T-helper 2 cell treated with Interferon-gamma antibody and Interleukin-4, amounts not matched to agents 5 μg/mL and 100 μg/mL, for 36 hours (primary cell): ENCODE measurements at places on chromosomes 2 and 18.
A peak's percentile ranks its signal among the peaks of the same experiment; 100 is the strongest.

DNA sequence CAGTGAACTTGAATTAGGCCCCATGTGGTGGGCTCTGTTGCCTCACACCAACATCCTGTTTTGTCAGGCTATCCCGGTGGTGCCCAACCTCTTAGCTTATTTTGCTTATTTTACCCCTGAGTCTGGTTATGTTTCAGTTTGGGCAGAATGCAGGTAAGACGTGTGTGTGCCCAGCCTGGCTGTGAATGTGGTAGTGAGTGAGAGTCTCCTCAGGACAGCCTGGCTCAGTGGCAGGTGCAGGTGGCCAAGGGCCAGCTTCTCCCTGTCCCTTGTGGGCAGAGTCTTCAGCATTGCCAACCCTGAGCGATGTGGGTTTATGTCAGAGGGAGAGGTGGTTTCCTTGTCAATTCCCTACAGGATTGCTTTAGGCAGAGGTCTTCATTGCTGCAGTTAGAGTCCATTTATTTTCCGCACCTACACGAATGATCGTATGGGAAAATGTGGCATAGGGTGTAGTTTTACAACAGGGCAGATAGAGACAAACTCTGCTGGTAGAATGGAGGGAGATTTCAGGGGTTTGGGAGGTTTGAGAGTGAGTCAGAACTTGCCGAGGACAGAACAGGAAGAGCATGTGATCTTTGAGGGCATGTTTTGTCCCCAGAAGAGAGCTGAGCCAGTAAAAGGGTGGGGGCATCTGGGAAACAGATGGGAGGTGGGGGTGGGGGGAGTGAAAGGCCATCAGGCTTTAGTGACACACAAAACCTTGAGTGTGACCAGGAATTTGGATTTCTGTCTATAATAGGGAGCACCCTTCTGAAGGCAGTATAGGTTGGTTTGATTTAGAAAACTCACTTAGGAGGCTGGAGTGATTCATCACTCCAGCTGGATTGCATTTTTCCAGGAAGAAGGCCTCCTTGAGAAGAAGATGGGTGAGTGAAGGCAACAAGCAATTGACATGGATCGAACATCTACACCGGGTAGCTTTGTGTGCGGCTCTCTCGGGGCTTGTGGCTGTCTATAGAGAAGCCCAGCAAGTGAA, 156.2 kb upstream of the CELF4 start:
- DNase-seq: no peak

- DNase-seq: no peak
Observed at GRCh38 chr18:10405014-10405493, 49.4 kb upstream of the APCDD1 start.

DNA sequence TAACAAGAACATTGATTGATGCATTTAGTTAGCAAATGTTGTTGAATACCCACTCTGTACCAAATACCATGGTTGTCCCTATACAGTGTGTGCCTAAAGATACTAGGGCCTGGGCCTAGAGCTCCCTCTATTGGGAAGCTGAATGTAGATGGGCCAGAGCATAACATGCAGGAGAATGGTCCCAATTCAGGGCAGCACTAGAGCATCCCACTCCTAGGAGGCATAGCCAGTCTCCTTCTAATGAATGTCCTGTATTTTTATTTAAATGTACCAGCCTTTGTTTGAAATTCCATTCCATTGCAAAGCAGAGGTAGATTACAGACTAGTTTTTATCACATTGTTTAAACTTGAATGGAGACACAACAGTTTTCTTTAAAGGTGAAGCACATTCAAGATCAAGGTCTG, 90.6 kb downstream of the FEZ2 start:
- peak; percentile 13 for DNase-seq

DNA sequence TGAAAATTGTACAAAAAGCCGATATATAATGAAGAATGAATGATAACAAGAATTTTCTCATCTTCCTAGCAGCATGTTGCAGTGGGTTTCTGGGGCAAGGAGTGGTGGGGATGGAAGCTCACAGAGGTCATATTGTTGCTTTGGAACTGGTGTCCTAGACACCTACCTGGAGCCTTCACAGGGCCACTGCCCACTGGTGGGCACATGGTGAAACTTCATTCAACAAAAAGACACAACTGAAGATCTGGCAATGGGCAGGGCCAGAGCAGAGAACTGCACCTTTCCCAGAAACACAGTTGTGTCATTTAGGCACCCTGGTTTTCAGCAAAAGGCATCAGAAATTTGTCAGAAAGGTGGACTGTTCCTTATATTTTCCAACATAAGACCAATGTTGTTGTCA, 115.3 kb downstream of the FHOD3 start:
- DNase-seq: no peak

DNA sequence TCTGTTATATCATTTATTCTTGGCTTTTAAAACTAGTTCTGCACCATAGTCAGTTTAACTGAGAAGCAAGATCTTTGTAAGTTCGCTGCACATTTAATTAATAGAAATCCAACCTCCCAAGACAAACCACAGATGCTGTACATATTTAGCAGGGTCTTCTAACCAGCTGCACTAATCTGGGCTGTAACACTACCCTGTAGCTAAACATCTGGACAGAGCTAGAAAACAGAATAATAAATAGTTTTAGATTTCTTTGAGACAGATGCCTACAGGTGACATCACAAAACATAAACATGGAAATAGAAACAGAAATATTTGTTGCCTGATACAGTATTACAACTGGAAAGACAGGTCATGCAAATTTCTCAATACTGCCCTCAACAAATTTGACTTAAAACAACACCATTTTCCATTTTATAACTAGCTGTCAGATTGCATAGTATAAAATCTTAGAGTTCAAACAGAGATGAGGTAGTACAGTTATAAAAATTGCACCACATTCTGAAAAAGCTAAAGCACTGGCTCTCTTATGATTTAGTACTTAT, 315.1 kb downstream of the NR4A2 start:
- no peak for DNase-seq

DNA sequence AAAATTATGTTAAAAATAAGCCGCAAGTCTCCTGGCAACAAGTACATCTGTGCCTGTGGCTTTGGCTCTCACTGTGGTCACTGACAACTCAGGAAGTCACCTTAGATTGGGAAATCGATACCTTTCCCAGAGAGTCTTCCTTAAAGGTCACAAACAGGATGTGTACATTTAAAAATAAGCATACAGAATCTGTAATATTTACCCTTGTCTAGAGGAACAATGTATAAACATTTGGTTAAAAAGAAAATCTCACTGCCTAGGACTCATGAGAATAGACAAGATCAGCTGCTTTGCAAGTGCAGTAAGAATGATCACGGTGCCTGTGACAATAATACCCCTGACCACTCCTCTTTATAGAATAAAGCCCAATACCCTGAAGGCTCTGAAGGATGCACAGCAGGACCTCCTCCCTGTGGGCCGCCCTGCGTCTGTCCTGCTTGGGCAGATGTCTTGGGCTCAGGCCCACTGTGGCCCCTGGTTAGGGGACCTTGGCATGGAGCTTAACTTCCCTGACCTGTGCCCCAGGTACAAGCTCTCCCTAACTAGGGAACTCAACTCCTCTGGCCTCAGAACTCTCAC, 98.0 kb upstream of the MGAT4A start:
- DNase-seq: no peak

- no peak for DNase-seq
Observed at GRCh38 chr2:105786231-105787230, 41.8 kb downstream of the NCK2 start.

GRCh38 chr2:186940463-186940862, 91.5 kb upstream of the ZSWIM2 start:
- no peak for DNase-seq
